ENCODE measurements at places on chromosomes 3 and 15. TPM values are rescaled to one million over a fixed set of nuclear protein-coding genes. Genes with fewer than 3 reads are reported as not detected.

- no peak for DNase-seq
Observed at GRCh38 chr15:31481142-31481541, 154.5 kb downstream of the KLF13 start.

GRCh38 chr15:99845009-99845408 is 111.8 kb upstream of the LYSMD4 start:
- peak; percentile 1 for DNase-seq

DNA sequence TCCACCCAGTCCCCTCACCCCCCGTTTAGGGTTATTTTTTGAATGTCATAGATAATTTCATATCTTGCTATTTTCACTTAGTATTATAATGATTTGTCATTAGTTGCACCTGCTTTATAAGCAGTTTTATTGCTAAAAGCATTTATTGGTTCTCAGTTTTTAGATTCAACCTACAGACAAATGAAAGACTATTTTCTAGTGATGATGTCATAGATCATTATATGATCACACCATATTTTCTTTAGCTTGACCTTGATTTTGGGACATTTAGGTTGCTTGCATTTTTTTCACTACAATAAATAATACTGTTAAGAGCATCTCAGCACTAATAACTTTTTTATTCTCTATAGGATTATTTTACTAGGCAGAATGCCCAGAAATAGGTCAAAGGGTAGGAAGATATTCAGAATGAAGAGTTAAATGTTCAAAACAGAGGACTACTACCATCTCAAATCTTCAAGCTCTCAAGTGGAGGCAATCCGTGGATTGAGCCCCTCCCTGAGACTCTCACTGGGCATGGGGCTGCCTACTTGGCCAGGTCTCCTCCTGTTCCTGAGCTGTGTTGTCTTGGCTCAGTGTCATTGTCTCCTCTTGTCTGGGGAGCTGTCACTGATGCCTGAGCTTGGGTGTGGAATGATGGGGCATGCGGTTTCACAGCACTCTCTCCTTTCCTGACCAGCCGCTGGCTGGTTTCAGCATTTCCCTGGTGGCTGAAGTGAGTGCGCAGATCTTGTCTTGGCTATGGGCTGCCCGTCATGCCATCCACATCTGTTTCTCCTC is 28.4 kb downstream of the CHCHD6 start:
- DNase-seq: peak; percentile 52

PLSCR4 gene
- 3.9 TPM for polyA plus RNA-seq

GRCh38 chr3:27125821-27126501 is 243.2 kb downstream of the NEK10 start:
- no peak for DNase-seq

LRRC49 gene
- 8.6 TPM for polyA plus RNA-seq

LARP6 gene
- polyA plus RNA-seq: 146 TPM

Data from IMR-90 (cell line).